Glomerular endothelial cell (primary cell): ENCODE measurements at places on chromosomes 16 and 17.

GRCh38 chr16:84528322-84528721, 23.9 kb upstream of the MEAK7 start:
- no peak for DNase-seq

GRCh38 chr17:40090237-40091119, 9.9 kb downstream of the NR1D1 start:
- DNase-seq: no peak

- DNase-seq: no peak
These were observed 8.2 kb downstream of the CANT1 start for GRCh38 chr17:79001190-79002020.

DNA sequence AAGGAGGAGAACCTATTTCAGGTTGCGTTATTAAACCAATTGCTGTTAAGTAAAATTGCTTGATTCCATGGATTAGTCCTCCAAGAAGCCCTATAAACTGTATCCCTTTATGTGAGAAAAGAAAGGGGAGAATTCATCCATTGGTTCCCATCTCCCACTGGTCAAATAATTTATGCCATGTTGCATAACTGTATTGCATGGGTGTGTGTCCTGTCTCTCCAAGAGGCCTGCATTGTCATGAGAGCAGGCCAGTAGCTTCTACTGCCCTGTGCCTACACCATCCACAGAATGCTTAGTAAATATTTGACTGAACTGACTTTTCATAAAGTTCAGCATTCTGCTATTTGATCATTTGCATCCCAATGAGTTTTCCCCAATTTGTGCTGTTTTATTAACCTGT, 11.7 kb upstream of the TOB1 start:
- no peak for DNase-seq

- no peak for DNase-seq
These were observed 26.5 kb downstream of the MAP3K14 start for GRCh38 chr17:45290269-45290765.

DNA sequence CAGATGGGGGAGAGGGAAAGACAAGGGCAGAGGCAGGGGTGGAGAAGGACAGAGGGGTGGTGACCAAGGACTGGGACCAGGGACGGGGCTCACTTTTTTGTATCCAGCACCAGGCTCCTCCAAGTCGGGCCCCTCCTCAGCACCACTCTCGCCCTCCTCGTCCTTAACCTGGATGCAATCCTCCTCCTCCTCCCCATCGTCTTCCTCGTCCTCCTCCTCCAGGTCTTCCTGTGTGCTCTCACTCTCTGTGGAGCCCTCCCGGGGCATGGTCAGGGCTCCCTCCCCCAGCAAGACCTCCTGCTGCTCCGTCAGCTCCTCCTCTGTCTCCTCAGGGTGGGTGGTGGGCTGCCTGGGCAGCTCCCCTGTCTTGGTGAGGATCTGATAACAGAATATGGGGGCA, 16.8 kb downstream of the G6PC3 start:
- DNase-seq: no peak

DNA sequence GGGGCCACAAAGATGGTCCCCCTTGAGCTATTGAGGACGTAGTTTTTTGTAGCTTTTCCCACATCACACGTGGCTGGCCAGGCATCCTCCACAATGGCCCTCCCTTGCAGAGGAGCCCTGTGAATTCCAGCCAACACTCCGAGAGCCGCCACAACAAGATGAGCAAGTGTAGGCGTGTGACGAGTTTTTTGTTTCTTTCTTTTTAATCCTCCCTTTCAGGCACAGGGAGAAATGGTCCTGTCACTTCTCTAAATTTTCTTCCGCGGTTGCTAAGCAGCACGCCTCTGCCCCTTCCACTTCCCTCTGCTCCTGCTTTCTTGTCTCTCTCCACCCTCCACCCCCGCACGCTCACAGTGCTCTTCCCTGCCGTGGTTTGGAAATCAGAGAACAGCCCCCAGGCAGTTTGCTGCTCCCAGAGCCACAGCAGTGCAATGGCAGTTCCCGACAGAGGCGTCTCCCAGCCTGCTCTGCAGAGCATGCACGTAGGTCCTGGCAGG, 68.0 kb upstream of the MRTFB start:
- DNase-seq: no peak

- DNase-seq: no peak
These were observed 33.9 kb downstream of the TNFRSF13B start for GRCh38 chr17:16938031-16938430.

DNA sequence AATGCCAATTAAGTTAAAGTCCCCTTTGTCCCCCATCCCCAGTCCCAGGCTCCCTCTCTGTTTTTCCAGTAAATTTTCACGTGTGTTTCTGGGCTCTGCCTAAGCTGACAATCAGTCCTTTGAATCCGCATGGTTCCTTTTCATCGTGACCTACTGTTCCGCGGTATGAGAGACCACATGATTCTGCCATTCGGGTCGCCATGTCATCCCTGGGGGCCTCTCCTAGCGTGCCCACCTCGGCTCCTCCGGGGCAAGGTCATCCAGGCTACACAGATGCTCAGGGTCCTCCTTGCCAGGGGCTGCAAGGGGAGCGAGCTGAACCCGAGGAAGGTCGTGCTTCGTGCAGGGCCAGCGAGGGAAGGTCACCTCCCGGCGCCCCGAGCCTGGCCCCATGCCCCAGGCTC, 157.6 kb downstream of the RAB11FIP4 start:
- DNase-seq: no peak

DNA sequence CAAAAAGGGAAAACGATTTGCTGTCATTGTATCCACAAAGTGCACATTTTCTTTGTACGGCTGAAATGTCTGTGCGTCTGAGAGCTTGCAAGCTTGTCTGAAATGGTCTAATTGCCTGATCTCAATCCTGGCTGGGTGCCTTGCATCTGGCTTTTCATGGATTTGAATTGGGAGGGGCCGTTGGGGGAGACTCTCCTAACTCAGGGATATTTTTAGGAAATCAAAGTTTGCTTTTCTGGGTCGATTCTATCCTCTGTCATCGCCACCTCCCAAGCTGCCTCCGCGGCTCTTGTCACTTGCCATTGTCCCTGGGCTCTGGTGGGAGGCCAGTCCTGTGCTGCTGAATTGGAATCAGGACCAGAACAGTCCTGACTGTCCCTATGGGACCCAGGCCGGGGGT, 33.3 kb upstream of the MGAT5B start:
- DNase-seq: no peak

DNA sequence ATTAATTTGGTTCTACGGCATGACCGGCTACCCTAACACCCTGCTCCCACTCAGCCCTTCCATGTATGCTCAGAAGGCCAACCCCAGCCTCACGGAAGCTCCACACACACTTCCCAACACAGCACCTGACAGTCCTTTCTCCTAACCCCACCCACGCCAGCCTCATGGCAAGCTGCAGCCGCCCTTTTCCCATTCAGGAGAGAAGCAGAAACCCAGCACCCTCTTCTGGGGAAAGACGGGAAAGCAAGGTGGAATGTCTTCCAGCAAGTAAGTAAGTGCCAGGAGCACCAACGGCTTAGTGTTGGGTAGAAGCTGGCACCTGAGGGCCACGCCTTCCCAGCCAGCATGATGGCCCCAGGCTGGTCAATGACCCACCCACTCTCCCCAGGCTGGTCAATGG, 32.1 kb downstream of the ABR start:
- no peak for DNase-seq

- no peak for DNase-seq
These were observed 11.4 kb downstream of the NECAB2 start for GRCh38 chr16:83979441-83979840.

GRCh38 chr16:67539691-67540635, 11.3 kb downstream of the RIPOR1 start:
- no peak for DNase-seq

DNA sequence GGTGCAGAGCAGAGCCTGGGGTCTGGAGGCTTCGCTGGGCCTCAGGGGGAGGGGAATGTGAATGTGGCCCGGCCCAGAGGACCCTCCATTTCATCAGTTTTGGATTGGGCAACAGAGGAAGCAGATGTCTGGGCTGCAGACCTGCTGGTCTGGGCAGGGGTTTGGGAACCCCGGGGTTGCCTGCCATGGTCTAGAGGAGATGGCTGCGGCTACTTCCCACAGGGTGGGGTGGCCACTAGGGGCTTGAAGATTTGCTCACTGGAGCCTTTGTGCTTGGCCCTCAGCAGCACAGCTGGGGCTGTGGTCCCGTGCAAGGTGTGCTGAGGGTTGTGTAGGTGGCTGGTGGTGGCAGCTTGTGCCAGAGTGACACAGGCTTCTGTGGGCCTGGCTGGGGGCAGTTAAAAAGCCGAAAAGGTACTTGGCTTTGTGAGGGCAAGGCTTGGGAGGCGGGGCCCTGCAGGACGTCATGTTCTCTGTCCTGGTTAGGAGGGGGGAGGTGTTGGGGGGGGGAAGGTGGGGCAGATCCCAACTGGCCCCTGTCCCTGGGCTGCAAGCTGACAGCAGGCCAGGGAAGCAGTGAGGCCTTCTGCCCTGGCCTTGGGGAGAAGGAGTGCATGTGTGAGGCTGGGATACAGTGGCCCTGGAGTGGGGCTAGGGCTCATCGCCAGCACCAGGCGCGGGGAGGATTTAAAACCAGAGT, 98.0 kb downstream of the KPNA2 start:
- no peak for DNase-seq

DNA sequence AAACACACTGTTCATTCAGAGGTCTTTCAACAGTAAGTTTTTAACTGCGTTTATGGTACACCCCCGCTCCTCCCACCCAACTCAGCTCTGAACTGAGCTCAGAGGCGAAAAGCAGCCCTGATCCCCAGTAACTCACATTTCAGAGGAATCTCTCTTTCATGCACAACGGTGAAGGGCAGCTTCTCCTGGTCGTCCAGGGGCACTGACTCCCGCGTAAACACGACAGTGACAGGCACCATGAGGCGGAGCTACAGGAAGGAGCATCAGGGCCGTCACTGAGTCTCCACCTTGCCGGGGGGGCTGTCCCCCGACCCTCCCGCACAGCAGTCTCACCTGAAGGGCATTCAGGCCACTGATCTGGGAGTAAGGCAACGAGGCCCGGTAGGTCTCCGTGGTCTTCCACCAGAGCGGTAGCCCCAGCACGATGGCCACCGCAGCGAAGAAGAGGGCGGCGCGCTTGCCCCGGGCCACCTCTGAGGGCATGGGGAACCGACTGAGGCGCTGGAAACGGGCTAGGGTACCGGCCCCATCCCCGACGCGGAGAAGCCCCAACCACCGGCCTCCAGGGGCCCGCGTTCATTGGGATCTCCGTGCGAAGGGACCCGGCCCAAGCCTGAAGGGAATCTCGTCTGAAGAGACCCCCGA, 486 bp downstream of the PIGS start:
- DNase-seq: no peak

DNA sequence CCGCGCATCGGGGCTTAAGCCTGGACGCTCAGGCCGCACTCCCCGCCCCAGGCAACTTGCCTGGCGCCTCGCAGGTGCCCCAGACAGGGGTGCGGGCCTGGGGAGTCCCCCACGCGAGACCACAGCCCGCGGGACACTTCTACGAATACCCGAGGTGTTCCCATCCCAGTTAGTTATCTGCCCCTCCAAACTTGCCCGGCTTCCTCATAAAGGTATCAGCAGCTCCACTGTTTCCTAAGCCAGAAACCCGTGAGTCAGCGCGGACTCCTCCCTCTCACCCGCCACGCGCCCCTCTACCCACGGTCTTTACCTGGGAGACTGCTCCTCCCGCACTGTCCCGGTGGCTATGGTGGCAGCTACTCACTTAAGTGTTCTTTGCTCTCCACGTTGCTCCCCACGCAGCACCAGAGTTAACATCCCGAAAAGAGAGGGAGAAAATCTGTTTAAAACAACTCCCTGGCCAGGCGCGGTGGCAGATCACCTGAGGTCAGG, 1.0 kb upstream of the CREBBP start:
- DNase-seq: no peak

DNA sequence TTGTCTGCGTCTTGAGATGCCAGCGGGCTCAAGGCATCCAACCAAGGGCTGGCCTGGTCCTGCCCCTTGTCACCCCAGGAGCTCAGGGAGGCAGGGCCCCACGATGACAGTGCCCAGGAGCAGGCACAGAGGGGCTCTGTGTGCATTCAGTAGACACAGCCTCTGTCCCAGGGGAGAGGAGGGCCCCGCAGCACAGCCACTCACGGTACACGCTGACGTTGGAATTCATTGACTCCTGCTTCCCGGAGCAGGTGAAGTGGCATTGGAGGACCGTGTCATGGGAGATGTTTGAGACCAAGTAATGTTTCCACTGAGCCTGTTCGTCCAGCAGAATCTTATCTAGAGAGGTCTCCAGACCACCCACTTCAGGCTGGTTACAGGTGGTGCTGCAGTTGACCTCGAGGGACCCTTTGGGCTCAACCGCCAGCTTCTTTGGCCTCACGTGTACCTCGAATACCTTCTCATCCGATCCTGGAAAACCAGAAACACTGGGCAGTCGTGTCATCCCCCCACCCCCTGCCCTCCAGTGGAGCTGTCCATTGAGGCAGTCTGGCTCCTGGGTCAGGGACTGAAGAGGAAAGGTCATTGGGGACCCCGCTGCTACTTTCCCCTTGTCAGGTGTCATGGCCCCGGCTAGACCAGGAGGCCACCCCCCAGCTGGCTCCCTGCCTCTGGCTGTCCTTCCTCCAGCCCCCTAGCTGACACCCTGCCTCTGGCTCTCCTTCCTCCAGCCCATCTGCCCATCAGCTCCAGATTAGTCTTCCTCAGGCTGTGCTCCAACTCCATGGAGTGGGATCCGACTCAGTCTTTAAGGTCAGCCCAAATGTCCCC, 7.0 kb downstream of the PRR29 start:
- DNase-seq: no peak

GRCh38 chr17:17321356-17322025, 18.3 kb downstream of the NT5M start:
- no peak for DNase-seq

DNA sequence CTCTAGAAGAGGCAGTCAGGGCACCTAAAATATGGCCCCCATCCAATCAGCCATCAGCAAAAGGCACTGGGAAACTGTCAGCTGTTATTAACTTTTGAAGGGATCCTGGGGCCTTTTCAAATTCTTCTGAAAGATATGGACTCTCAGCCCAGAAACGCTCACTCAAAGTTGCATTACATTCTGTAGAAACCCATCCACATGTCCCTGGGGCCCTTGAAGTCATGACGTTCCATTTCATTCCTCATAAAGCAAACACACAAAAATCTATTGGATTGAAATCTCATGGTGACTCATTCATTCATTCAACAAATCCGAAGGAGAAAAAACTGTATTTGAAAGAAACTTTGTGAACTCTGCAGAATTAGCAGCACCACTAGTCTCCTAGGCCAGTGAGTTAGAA, 215.3 kb downstream of the C16orf95 start:
- DNase-seq: no peak

- no peak for DNase-seq
These were observed 2.0 kb upstream of the KRT24 start for GRCh38 chr17:40705584-40705983.

DNA sequence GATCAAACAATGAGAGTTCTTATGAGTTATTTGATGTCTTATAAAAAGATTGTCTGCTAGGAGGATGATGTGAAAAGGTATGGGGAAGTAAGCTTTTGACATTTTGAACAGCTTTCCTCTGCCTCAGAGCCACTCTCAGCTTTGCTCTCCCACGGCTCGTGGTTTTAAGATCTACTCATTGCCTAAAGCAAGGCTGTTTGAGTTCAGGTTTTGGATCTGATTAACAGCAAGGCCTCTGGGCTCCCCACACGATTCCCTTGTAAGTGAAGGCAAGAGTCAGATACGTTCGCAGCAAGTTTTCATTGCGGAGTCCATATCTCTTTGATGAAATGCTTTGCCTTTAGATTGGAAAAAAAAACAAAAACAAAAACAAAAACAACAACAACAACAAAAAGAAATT, 515.0 kb upstream of the SALL1 start:
- DNase-seq: no peak

- no peak for DNase-seq
These were observed 12.9 kb upstream of the ZKSCAN2 start for GRCh38 chr16:25270577-25270976.

GRCh38 chr16:88972349-88972748, 4.7 kb downstream of the CBFA2T3 start:
- DNase-seq: no peak
